ENCODE measurements at places on chromosomes 6 and 20. TPM values are rescaled to one million over a fixed set of nuclear protein-coding genes. Genes with fewer than 3 reads are reported as not detected.

RIPPLY2 gene
- total RNA-seq: not detected

COL9A3 gene
- 1.8 TPM for total RNA-seq

OR12D3 gene
- total RNA-seq: not detected

MLN gene
- total RNA-seq: not detected

RIPOR3 gene
- 7.1 TPM for total RNA-seq

DNA sequence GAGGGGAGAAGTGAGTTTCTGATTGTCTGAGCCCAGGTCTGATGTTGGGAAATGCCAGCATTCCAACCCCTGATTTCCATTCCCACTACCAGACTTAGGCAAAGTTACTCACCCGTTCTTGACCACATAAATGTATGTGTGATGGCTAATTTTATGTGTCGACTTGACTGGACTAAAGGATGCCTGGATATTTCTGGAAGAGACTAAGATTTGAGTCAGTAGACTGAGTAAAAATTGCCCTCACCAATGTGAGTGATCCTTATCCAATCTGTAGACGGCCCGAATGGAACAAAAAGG lies 95.8 kb upstream of the TAB2 start:
- H3K4me1 ChIP-seq: no peaks in the 10 kb centered on the region
- no peaks in the 10 kb centered on the region for H3K27me3 ChIP-seq
- no peak for DNase-seq
- no peak overlapping the region for H3K4me3 ChIP-seq
- H3K36me3 ChIP-seq: no peaks in the 10 kb centered on the region
- H3K27ac ChIP-seq: no peak overlapping the region

GRCh38 chr6:142938510-142938909 lies 6.5 kb downstream of the HIVEP2 start:
- no peak overlapping the region for H3K4me3 ChIP-seq
- DNase-seq: no peak
- no peaks in the 10 kb centered on the region for H3K27me3 ChIP-seq
- no peak overlapping the region for H3K27ac ChIP-seq
- peaks cover 54% of the 10 kb centered on the region for H3K4me1 ChIP-seq

DNA sequence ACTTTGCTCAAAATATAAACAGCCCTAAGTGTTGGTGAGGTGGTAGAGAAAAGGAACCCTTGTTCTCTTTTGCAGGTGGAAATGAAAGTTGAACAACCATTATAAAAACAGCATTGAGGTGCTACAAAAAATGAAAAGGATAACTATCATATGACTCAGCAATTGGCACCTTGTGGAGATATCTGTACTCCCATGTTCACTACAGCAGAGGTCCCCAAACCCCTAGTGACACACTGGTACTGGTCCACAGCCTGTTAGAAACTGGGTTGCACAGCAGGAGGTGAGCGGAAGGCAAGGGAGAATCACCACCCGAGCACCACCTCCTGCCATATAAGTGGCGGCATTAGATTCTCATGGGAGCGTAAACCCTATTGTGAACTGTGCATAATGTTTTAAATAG lies 267.4 kb upstream of the THEMIS start:
- no peaks in the 10 kb centered on the region for H3K27me3 ChIP-seq
- H3K36me3 ChIP-seq: no peaks in the 10 kb centered on the region
- H3K27ac ChIP-seq: no peak overlapping the region
- no peak overlapping the region for H3K4me3 ChIP-seq
- no peaks in the 10 kb centered on the region for H3K4me1 ChIP-seq

DNA sequence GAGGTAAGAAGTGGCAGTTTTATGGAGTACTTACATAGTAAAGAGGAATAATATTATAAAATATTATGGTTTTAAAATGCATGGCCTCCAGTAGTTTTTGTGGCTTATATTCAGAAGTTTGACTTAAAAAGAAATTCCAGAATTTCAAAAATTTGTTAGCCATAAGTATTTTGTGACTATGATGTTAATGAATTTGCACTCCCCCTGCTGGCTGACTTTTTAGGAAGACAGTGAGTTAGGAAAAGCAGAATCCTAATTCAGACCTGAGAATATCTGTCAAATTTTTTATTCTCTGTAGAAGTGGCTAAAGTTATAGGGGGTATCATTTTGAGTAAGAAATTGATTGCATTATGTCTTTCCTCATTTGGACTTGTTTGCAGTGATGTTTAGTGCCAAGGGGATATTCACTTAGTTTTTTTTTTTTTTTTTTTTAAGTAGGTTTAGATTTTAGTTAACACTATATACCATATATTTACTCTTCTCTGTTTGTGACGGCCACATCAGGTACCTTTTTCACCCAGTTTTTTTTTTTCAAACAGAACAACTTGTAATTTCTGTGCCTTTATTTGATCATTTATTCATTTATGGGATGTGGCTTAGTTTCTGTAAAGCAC lies 40.8 kb downstream of the ZFAND3 start:
- H3K36me3 ChIP-seq: peaks cover 16% of the 10 kb centered on the region
- H3K27ac ChIP-seq: no peak overlapping the region
- H3K4me1 ChIP-seq: peaks cover 19% of the 10 kb centered on the region
- H3K27me3 ChIP-seq: no peaks in the 10 kb centered on the region
- peak; percentile 34 for DNase-seq
- H3K4me3 ChIP-seq: no peak overlapping the region

DNA sequence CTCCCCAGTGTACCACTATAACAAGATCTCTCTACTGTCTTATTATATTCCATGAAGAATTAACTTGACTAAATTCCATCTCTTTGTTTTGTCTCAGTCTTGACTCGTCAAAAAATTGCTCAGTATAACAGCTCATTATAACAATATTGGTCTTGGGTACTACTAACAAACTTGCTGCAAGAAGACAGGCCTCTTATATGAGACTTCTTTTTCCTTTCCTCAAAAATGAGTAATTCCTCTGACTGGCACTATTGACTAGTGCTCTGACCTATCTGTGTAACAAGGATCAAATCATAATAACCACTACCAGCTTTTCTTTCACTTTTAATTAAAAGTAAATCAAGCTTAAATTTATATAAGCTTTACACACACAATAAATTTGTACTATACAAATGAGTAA lies 91.3 kb upstream of the THEMIS start:
- H3K27ac ChIP-seq: no peak overlapping the region
- H3K4me1 ChIP-seq: no peaks in the 10 kb centered on the region
- no peak for DNase-seq
- no peak overlapping the region for H3K4me3 ChIP-seq
- H3K36me3 ChIP-seq: no peaks in the 10 kb centered on the region
- H3K27me3 ChIP-seq: no peaks in the 10 kb centered on the region

GRCh38 chr6:120874422-120874821 lies 459.9 kb downstream of the TBC1D32 start:
- no peak for DNase-seq
- no peak overlapping the region for H3K4me3 ChIP-seq
- no peak overlapping the region for H3K27ac ChIP-seq
- H3K4me1 ChIP-seq: no peaks in the 10 kb centered on the region

- H3K27ac ChIP-seq: peak overlapping the region; percentile 43
- H3K4me3 ChIP-seq: no peak overlapping the region
- H3K4me1 ChIP-seq: peaks cover 20% of the 10 kb centered on the region
- DNase-seq: peak; percentile 20
- no peaks in the 10 kb centered on the region for H3K27me3 ChIP-seq
These were observed 46.3 kb upstream of the IYD start for GRCh38 chr6:150322466-150322871.

- H3K27me3 ChIP-seq: no peaks in the 10 kb centered on the region
- H3K36me3 ChIP-seq: no peaks in the 10 kb centered on the region
- H3K4me3 ChIP-seq: no peak overlapping the region
- H3K4me1 ChIP-seq: peaks cover 46% of the 10 kb centered on the region
- no peak for DNase-seq
- H3K27ac ChIP-seq: no peak overlapping the region
These were observed 134.7 kb downstream of the RCAN2 start for GRCh38 chr6:46356543-46356942.

Measured in heart right ventricle (tissue), 16 donors.